MCF 10A (cell line): ENCODE measurements at places on chromosomes 16 and 17. TPM values are rescaled to one million over a fixed set of nuclear protein-coding genes. Genes with fewer than 3 reads are reported as not detected.

- H3K36me3 ChIP-seq: no peaks in the 10 kb centered on the region
- peaks cover 61% of the 10 kb centered on the region for H3K27me3 ChIP-seq
- H3K4me3 ChIP-seq: no peak overlapping the region
- DNase-seq: no peak
- no peak overlapping the region for H3K27ac ChIP-seq
These were observed 489.0 kb upstream of the ZFHX3 start for GRCh38 chr16:73536931-73537330.

DNA sequence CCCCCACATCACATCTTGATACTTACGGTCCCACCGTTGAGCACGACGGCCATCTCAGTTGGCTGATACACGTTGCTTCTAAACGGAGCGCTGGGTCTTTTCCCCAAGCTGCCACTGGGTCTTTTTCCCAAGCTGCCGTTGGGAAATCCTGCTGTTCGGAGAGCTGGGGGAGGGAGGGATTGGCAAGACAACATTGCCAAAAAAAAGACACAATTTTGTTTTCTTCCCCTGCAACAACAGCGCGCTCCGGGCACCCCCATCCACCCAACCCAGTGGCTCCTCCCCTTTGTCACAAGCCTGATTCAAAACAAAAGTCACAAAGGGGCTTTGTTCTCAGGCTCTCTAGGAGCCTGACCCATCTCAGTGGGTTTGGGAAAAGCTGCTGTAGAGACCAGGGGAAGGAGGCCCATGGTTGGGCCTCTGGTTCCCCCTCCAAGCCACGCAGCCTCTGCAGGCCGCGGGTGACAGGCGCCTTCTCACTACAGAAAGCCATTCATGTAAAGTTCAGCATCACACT, 22.8 kb downstream of the GPRC5B start:
- H3K4me3 ChIP-seq: no peak overlapping the region
- H3K36me3 ChIP-seq: no peaks in the 10 kb centered on the region
- no peaks in the 10 kb centered on the region for H3K4me1 ChIP-seq
- H3K27me3 ChIP-seq: no peaks in the 10 kb centered on the region

GRCh38 chr17:41231731-41232130, 518 bp upstream of the KRTAP9-3 start:
- H3K4me3 ChIP-seq: no peak overlapping the region
- H3K27ac ChIP-seq: no peak overlapping the region
- H3K27me3 ChIP-seq: peaks cover 77% of the 10 kb centered on the region
- no peaks in the 10 kb centered on the region for H3K36me3 ChIP-seq
- DNase-seq: no peak

DNA sequence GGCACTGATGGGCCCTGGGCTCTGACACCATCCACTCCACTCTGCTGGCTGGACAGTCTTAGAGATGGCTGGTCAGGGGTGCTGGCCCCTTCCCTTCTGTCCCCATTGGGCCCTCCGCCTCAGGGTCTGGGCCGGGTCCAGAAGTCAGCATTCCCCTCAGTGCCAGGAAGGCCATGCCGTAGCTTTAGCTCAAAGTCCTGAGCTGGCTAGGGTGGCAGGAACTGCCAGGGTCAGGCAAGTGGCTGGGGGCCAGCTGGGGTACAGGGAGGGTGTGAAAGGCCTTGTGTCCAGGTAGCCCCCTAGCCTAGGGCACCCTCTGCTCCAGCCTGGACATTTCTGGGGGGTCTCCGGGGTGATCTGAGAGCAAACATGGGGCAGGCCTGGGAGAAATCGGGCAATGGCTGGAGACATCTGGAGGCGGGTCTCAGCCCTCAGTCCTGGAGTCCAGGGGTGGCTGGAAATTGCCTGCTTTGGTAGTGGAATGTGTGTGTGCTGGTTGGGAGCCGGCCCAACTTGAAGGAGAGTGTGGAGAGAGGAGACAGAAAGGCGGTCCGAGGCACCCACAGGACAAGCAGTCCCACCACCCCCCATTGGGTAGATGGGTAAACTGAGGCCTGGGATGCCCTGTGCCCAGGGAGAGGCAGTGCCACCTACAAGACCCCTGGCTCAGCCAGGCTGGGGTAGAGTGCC, 32.5 kb downstream of the TPSG1 start:
- no peaks in the 10 kb centered on the region for H3K36me3 ChIP-seq
- no peaks in the 10 kb centered on the region for H3K27me3 ChIP-seq
- DNase-seq: no peak
- H3K4me1 ChIP-seq: no peaks in the 10 kb centered on the region
- H3K27ac ChIP-seq: no peak overlapping the region

The SLFN5 gene
- total RNA-seq: 133 and 205 TPM in 2 replicates

The GNAO1 gene
- 0.44 TPM in 1 of 2 replicates, not detected in the other for total RNA-seq

The TOP2A gene
- total RNA-seq: 100 and 151 TPM in 2 replicates
